ENCODE measurements at places on chromosomes 2 and 18. TPM values are rescaled to one million over a fixed set of nuclear protein-coding genes. Genes with fewer than 3 reads are reported as not detected.

The SKA1 gene
- total RNA-seq = 48.3 TPM

DNA sequence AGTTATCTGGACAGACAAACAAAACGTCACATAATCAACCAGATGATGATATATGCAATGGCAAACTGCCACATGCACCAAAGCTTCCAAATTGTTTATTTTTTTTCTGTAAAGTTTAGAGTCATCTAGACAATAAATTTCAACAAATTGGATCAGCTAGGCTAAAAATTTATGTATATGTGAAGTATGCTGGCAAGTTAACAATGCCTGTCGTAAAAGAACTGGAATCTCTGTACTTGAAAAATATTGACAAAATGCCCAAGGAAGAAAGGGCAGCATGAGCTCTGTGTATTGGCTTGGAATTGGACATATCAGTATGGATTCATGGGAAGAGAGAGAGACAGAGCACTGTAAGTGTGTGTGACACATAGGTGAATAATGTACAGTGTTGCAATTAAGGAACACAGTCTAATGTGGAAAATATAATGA, 309.8 kb downstream of the ERBB4 start:
- no peaks in the 10 kb centered on the region for H3K27me3 ChIP-seq
- no peaks in the 10 kb centered on the region for H3K4me1 ChIP-seq
- no peak overlapping the region for H3K27ac ChIP-seq
- no peak overlapping the region for H3K4me3 ChIP-seq
- no peaks in the 10 kb centered on the region for H3K36me3 ChIP-seq
- no peak for DNase-seq

The CPO gene
- not detected for total RNA-seq

The IL18R1 gene
- total RNA-seq = 22.4 TPM
